ENCODE measurements at places on chromosomes 16 and 17.

DNA sequence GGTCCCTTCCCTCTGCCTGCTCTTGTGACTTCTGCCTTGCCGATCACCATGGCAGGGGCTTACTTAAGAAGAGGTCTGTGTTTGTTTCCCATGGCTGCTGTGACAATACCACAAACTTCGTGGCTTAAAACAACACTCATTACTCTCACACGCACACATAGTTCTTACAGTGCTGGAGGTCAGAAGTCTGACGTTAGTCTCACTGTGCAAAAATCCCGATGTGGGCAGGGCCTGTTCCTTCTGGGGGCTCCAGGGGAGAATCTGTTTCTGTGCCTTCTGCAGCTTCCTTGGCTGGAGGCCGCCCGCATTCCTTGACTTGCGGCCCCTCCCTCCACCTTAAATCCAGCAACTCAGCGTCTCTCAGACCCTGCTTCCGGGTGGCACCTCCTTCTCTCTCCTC is 249.2 kb upstream of the GSE1 start:
- no peak for DNase-seq

DNA sequence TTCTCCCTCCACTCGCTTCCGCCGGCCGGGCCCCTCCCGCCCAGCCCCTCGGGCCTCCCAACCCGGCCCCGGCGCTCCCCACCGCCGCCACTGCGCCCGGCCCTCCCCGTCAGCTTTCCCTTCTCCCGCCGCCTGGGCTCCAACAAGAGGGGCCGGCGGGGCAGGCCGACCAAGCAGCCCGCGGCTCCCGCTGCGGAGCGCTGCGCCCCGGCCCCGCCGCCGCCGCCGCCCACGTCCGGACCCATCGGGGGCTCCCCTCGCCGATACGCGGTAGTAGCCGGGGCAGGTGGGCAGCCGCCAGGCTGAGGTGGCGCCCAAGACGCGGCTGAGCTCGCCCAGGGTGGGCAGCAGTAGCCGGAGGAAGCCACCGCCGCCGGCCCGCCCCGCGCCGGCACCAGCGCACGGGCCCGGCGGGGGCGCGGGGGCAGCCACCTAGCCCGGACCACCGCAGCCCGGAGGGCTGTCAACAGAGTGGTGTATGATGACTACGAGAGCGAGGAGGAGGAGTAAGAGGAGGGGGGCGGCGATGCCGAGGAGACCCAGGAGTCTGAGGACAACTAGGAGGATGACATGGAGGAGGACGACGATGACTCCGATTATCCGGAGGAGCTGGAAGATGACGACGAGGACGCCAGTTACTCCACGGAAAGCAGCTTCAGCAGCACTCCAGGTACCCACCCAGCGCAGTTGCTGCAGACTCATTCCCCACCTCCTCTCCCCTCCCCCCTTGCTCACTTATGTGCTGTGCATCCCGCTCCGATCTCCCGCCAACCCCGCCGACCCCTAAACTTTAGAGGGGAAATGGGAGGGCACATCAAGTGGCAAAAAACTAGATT is 498 bp downstream of the LRRC37B start:
- peak; percentile 8 for DNase-seq

GRCh38 chr16:70713342-70713741 is 27.5 kb upstream of the MTSS2 start:
- DNase-seq, result no peak

- DNase-seq, result no peak
Observed at GRCh38 chr17:45091778-45092425, 30.8 kb downstream of the NMT1 start.

DNA sequence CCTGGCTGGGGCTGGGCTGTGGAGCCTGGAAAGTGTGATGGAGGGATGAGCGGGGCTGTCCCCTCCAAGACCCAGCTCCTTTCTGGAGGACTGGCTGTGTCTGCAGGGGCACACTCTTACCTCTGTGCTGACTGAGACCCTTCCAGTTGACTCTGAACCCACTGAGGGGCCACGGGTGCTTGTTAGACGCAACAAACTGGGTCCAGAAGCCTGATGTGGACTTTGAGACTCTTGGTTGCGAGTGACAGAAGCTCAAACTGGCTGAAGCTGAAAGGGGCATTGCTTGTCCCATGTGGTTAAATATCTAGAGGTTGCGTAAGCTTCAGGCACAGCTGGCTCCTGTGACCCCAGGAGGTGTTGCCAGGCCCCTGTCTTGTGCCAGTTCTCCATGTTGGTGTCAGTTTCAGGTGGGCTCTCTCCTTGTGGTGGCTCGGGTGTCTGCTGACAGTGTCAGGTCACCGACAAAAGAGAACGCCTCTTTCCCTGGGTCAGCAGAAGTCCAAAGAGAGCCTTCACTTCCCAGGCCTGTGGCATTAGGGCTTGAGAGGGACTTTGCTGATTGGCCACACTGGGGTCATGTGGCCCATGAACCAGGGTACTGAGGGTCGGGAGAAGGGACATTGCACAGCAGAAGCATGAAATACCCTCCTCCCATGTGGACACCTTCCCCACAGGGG is 16.7 kb downstream of the ADCY7 start:
- no peak for DNase-seq

DNA sequence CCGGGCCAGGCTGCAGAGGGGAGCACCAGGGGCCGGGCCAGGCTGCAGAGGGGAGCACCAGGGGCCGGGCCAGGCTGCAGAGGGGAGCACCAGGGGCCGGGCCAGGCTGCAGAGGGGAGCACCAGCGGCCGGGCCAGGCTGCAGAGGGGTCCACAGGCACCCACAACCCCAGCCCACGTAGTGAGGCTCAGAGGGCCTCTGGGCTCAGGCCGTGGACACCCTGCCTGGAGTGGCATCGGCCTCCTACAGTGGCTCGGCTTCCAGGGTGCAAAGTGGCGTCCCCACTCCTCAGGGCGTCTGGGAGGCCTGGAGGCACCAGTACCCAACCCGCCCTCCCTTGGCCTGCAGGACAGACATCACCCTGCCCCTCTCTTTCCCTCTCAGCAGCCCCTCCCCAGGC is 9.6 kb downstream of the DOC2B start:
- DNase-seq, result no peak

- DNase-seq, result no peak
Observed at GRCh38 chr17:1783834-1784611, 22.2 kb downstream of the SERPINF1 start.

GRCh38 chr17:81582749-81583148 is 30.6 kb upstream of the FAAP100 start:
- DNase-seq, result no peak

DNA sequence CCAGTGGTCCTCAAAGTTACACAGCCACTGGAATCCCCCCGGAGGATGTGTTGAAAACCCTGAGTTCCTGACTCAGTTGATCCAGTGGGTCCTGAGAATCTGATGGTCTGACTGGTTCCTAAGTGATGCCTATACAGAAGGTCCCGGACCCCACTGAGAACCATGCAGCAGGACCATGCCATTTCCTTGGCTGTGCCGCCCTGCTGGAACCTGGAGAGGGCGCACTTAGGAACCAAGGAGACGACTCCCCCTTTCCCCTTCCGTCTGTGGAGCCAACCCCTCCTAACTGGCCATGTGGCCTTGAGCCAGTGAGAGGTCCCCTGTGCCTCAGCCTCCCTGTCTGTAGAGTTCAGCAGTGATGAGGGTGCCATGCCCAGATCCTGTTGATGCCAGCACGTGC is 22.0 kb downstream of the C16orf74 start:
- no peak for DNase-seq

- no peak for DNase-seq
Observed at GRCh38 chr16:22732959-22733358, 81.0 kb upstream of the HS3ST2 start.

- no peak for DNase-seq
Observed at GRCh38 chr17:47687748-47688147, 6.2 kb upstream of the TBKBP1 start.

GRCh38 chr16:87484487-87485331 is 8.1 kb downstream of the ZCCHC14 start:
- no peak for DNase-seq

- DNase-seq, result no peak
Observed at GRCh38 chr16:55510185-55510805, 1.4 kb downstream of the LPCAT2 start.

DNA sequence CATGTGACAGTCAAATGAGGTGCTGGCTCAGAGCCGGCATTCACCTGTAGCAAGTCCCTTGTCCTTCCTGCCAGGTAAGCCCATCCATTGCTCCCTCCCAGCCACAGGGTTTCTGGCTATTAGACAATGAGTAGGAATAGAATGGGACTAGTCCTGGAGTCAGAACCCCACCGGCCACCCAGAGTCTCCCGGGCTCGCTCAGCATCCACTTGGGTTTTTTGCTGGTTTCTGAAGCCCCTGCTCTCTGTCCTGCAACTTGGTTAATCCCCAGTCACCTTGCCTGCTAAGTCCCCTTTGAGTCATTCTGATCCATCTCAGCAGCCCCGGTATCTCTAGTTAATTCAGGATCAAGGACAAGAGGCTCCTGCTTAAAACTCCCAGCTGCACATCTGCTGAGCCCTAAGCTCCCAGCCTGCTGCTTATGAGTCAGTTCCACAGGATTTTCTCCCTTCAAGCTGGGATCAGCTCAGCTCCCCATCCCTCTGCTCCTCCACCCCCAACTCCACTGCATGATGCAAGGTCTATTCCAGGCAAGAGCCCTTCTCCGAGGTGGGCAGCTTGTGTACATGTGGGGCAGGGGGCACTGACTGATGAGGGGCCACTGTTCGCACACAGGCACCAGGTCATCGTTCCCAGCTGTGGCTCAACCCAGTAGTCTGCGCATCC is 19.9 kb upstream of the MRPS23 start:
- DNase-seq, result no peak

DNA sequence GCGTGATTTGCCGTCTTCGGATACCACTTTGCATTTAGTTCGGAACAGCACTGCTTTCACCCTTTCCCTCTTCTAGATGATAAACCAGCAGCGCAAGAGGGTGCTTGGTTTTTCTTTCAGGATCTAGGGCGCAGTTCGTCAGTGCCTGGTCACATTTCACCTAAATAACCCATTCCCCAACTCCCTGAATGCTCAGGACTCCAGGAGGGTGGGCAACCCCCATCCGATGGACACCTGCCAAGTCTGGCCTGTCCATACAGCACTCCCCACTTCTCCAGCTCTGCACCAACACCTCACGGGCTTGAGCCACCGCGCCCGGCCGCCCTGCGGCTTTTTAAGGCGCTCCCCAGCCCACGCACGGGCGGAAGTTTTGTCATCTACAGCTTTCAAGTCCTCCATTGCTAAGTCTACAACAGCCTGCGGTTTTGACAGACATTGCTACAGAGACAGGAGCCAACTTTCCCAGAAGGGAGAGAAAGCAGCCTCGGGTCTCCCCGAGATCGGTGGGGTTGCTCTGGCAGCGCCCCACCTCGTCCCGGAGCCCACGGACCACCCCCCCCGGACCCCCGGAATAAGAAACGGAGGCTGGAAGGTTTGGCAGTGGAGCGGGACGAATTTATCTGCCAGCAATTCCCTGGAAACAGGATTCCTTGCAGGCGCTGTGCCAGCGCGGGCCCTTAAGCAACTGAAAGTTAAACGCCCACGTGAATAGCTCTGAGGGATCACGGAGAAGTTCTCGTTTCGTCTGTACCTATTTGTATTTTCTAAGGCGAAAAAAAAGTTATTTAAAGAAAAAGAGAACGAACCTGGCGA is 38.6 kb upstream of the SLFN13 start:
- peak; percentile 54 for DNase-seq

- DNase-seq, result no peak
Observed at GRCh38 chr16:86529160-86529559, 18.8 kb downstream of the FOXF1 start.

GRCh38 chr16:8645141-8645521 is 23.6 kb downstream of the METTL22 start:
- no peak for DNase-seq

- no peak for DNase-seq
Observed at GRCh38 chr16:57092786-57093411, 516 bp downstream of the CPNE2 start.

DNA sequence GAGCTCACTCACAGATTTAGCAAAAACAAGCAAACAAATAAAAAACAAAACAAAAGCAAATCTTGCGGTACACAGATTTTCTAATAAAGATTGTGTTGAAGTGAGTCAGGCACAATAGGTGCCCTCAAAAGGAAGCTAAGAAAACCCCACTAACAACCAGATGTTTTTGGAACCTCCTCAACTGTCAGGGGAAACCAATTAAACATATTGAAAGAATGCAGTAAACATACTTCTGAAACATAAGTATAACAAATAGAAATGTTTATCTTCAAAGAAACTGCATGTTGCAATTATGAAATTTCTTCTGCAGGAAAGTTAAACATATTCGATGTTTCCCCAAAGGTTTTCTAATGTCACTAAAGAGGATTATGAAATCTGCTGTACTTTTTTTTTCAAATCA is 110.5 kb upstream of the CORO6 start:
- no peak for DNase-seq

- DNase-seq, result no peak
Observed at GRCh38 chr17:78665387-78665951, 88.3 kb upstream of the DNAH17 start.

DNA sequence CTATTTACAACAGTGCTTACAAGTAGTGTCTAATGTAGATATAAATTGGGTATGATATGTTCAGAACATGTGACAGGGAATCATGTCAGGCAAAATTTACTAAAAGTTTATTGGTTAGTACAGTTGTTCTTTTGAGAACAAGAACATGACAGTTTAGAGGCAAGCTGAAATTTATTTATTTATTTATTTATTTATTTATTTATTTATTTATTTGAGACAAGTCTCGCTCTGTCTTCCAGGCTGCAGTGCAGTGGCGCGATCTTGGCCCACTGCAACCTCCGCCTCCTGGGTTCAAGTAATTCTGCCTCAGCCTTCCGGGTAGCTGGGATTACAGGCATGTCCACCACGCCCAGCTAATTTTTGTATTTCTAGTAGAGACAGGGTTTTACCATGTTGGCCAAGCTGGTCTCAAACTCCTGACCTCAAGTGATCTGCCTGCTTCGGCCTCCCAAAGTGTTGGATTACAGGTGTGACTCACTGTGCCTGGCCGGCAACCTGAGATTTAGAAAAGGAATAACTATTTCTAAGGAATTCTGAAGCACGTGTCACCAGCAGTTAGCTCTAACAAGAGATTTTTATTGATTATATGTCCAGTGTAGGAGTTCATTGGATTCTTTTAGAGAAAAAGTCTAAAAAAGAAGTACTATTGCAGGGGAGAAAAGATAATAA is 24.9 kb downstream of the MRTFB start:
- DNase-seq, result no peak

DNA sequence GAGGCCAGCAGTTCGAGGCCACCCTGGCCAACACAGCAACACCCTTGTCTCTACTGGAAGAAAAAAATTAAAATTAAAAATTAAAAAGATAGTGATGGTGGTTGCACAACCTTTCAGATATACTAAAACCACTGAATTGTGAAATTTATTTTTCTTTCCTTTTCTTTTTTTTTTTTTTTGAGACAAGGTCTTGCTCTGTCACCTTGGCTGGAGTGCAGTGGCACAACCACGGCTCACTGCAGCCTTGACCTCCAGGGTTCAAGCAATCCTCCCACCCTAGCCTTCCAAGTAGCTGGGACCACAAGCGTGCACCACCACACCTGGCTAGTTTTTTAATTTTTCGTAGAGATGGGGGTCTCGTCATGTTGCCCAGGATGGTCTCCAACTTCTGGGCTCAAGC is 254.4 kb downstream of the SLC39A11 start:
- DNase-seq, result no peak
